Activated T-helper 1 cell treated with anti-CD3 and anti-CD28 coated beads, Interleukin-2, amount 50 U/mL, for 16 hours (primary cell): ENCODE measurements at places on chromosomes 1 and 21.

GRCh38 chr1:188706742-188707141 lies 1770.9 kb downstream of the BRINP3 start:
- no peak for DNase-seq

- no peak for DNase-seq
Observed at GRCh38 chr1:167212025-167212424, 8.7 kb upstream of the POU2F1 start.

GRCh38 chr1:107683191-107683657 lies 281.8 kb downstream of the VAV3 start:
- DNase-seq = no peak

- DNase-seq = no peak
Observed at GRCh38 chr1:32937061-32937460, 27.5 kb downstream of the RNF19B start.

- DNase-seq = no peak
Observed at GRCh38 chr1:164233149-164233548, 325.8 kb upstream of the PBX1 start.

DNA sequence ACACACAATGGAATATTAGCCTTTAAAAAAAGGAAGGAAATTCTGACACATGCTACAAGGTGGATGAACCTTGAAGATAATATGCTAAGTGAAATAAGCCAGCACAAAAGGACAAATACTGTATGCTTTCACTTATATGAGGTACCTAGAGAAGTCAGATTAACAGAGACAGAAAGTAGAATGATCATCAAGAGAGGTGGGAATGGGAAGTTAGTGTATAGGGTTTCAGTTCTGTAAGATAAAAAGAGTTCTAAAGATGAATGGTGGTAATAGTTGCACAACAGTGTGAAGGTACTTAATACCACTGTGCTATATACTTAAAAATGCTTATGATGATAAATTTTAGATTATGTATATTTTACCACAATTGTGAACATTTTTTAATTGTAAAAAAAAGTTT lies 7.2 kb downstream of the RPAP2 start:
- DNase-seq = no peak

DNA sequence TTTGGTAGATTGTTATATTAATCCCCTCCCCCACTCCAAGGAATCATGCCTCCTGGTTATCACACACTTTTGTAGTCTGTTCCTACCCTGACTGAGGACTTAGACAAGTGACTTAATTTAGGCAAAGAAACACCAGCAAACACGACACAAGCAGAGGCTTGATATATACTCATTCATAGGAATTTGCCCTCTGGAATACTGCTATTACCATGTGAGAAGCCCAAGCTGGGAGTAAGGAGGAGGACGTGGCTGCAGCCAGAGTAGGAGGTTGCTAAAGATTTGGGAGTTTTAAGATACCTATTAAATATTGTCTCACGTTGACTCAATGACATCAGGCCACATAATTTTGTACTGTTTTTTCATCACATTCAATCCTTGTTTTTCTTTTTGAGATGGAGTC lies 100.2 kb downstream of the LRRC53 start:
- DNase-seq = no peak

DNA sequence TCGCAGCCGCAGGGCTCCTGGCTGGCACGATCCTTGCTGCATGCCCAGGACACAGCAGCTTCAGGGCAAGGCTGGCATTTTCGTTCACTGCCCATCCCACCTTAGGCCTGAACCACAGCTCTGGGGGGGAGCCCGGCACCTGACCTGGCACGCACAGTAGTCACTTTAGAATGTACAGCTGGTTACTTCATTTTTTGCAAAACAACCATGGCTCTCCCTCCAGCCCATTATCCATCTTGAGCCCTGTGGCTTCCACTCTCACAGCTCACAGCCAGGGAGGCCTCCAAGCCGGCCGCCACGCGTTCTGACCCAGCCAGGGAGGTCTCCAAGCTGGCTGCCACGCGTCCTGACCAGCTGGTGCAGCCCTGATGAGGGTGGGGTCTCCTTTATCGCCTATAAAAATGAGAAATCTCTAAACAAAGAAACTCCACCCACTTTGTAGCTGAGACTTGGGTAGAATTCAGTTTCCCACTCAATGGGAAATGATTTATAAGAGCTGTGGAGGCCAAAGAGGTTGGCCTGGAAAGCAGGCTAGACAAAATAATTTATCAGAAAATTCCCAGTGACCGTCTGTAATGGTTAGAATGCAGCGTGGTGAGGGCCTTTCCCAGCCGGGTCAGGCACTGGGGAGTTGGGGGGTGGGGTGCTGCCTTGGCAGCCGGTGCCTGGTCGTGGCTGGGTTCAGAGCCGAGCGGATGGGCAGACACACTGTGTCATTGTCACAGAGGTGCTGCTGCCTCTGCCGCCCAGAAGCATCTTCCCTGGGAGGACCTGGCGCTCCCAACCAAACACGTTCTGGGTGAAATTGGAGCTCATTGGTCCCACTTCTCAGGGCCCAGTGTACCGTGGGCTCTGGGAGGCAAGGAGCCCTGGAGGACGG lies 54.6 kb upstream of the ACTRT2 start:
- no peak for DNase-seq

DNA sequence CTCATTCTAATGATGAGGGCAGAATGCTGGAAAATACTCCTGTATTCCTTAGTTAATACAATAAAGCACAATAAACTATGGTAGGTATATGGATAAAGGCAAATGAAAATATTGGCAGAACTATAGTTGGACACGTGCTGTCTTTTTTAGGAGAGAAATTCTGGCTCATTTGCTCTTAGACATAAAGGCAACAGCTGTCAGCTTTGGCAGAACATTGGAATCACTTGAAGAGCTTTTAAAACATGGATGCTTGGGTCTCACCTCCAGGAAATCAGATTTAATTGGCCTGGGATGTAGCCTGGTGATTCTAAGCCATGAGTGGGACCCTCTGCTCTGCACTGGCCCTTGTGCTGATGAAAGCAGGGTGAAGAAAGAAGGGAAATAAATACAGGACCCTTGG lies 9.9 kb downstream of the CRP start:
- DNase-seq = no peak

DNA sequence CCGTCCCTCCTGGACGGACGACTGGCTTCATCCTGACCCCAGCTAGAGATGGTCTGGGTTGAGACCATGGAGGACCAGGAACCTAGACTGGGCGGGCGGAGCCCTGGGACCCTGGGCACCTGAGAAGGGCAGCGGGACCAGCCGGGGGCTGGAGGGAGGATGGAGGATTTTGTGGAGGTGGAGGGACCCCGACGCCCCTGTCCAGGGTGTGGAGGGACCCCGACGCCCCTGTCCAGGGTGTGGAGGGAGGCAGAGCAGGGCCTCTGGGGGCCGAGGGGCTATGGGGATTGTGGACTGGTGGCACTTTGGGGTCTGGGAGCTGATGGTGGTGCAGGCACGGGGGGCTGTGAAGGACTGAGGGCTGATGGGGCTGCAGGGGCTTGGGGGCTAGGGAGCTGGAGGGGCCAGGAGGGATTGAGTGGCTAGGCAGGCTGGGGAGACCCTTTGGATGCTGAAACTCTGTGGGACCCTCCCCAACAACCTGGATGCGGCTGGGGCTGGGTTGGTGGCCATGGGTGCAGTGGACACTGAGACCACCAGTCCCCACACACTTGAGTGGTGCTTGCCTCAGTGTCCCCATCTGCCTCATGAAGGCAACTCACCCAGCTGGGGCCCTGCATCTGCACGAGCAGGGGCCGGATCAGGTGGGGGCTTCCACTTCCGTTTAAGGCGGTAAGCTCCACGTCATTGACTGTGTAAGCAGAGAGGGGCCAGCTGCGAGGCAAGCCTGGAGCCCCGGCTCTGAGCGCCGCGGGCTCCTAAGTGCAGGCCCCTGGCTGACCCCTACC lies 7.4 kb downstream of the GJC2 start:
- DNase-seq = no peak

DNA sequence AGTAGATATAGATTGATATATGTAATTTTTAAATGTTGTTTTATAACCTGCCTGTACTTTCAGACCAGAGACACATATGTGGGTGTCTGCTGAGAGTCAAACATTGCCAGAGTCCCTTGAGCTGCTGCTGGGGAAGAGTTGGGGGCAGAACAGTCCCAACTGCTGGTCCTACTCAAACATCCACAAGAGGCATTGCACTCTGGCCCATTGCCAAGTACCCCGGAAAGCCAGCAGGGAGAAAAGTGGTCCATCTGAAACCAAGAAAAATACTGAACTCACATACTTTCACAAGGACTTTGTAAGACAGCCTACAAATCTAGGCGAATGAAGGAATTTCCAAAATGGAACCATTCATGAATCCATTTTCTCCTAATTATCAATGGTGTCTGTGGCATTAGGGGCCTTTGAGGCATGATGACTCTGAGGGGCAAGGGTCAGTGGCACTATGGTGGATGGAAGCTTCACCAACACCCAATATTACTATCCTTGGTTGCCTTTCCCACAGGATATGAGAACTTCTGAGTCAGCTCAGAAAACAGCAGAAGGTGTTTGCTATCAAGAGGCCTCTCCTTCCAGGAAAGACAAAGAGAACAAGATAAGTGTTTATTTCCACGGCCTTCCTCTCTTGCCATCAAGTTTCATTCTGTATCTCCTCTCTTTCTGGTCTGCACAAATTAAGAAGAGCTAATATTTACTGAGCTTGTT lies 7.3 kb upstream of the TBX15 start:
- DNase-seq = no peak
